ENCODE measurements at places on chromosomes 7 and 10. TPM values are rescaled to one million over a fixed set of nuclear protein-coding genes. Genes with fewer than 3 reads are reported as not detected.
A peak's percentile ranks its signal among the peaks of the same experiment; 100 is the strongest.

- peaks cover 6% of the 10 kb centered on the region for H3K27me3 ChIP-seq
- no peaks in the 10 kb centered on the region for H3K36me3 ChIP-seq
- H3K27ac ChIP-seq, result no peak overlapping the region
- no peak overlapping the region for H3K4me3 ChIP-seq
- peaks cover 2% of the 10 kb centered on the region for H3K4me1 ChIP-seq
Observed at GRCh38 chr10:132899751-132900065, 42.7 kb downstream of the CFAP46 start.

DNA sequence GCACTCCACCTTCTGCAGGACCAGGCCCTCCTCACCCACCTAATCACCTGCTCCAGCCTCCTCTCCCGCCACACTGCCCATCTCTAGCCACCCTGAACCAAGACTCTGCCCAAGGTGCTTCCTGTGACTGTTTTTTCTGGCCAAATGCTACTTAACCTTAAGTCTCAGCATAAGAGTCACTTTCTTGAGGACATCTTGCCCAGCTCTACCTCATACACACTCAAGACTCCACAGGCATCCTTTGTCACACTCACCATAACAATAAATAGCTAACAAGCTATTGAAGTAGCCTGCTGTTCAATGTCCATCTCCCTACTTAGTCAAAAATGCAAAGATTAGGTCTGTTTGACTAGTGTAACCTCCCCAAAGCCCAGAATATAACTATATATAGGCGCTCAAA is 455.4 kb upstream of the NFE2L3 start:
- H3K27me3 ChIP-seq, result peaks cover 2% of the 10 kb centered on the region
- H3K27ac ChIP-seq, result no peak overlapping the region
- no peak for DNase-seq
- no peaks in the 10 kb centered on the region for H3K36me3 ChIP-seq
- H3K4me3 ChIP-seq, result no peak overlapping the region

- H3K36me3 ChIP-seq, result peaks cover 1% of the 10 kb centered on the region
- H3K4me1 ChIP-seq, result peaks cover 41% of the 10 kb centered on the region
- no peak overlapping the region for H3K27ac ChIP-seq
- H3K4me3 ChIP-seq, result no peak overlapping the region
Observed at GRCh38 chr10:43284341-43284910, 17.6 kb upstream of the RASGEF1A start.

DNA sequence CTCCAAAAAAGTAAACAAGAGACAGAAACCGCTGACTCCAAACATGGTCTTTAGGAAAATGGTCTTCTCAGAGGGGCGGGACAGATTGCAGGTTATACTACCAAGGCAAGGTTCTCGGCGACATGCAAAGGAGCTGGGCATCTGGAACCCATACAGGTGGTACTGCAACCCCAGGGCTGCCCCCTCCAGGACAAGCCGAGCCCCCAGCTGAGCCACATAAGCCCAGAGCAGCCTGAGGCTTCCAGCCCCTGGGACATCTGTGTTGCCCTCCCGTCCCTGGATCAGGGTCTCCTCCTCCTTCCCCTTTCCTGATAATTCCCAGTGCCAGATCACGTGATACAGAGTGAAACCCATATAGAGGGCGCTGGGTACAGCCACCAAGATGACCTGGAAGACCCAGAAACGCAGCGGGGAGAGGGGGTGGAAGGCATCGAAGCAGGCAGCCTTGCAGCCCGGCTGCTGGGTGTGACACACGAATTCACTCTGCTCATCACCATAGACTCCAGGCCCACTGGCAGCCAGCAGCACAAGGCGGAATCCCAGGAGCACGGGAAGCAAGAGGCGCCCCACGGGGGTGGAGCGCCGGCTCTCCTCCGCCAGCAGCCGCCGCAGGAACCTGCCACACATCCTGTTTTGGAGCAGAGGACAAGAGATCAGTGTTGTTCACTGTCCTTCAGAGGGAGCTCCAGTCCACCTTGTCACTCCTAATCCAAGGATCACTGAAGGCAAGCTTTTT is at the start of gene GJC3:
Gene GJC3, minus strand, starts transcription at position 627 of the 736 bp plus-strand sequence. Its CDS starts 0 bp downstream, at position 627.
- H3K4me3 ChIP-seq, result peak within 1 kb of the TSS; percentile 62
- H3K4me1 ChIP-seq, result peaks cover 29% of the 10 kb centered on the region
- DNase-seq, result peak; percentile 60
- H3K27ac ChIP-seq, result peak within 1 kb of the TSS; percentile 73
- H3K36me3 ChIP-seq, result no peaks in the 10 kb centered on the region

DNA sequence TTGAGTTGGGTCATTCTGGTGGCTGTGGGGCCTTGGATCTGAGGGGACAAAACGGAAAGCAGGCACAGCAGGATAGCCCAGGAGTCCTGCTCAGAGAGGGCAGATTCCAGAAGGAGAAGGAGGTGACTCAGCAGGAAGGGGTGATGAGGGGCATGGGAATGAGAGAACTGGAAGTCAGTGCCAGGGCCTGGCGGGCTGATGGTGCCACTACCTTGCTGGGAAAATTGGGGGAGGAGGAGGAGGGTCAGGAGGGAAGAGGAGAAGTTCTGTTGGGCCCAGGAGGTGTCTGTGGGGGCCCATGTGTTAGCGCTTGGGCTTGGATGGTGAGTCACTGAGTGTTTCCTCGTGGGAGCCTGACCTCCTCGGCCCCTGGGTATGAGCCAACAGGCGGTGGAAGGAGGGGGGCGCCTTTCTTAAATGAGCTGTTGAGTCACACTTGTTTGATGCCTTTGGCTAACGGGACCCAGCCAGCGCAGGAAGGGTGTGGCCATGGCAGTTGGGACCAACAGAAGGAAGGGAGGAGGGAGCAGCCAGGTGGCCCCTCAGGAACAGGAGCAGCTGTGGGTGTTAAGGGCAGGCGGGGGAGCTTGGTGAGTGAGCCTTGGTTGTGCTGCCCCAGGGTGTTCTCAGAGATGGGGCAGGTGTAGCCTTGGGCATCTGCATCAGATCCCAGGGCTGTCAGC is 130.0 kb upstream of the BTBD16 start:
- no peak overlapping the region for H3K27ac ChIP-seq
- DNase-seq, result no peak
- H3K27me3 ChIP-seq, result no peaks in the 10 kb centered on the region
- H3K4me1 ChIP-seq, result no peaks in the 10 kb centered on the region
- no peaks in the 10 kb centered on the region for H3K36me3 ChIP-seq

GRCh38 chr10:130867446-130868194 is 443.9 kb downstream of the TCERG1L start:
- no peaks in the 10 kb centered on the region for H3K36me3 ChIP-seq
- H3K4me3 ChIP-seq, result no peak overlapping the region
- no peak for DNase-seq
- H3K27ac ChIP-seq, result no peak overlapping the region
- H3K4me1 ChIP-seq, result no peaks in the 10 kb centered on the region

DNA sequence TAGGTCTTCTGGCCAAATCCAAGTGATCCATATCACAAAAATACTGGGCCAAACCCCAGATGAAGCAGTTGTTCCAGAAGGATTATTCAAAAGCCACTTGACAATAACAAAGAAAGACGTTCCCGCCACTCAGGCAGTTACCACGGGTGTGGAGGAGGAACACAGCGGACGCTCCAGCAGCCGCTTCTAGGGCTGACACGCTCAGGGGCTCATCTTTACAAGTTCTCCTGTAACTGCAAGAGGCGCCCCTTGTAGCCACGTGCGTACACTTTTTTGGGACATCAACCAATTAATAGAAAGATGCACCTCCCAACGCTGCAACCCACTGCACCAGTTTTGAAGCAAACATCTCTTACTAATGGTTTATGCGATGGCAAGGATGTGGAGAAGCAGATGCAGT is 159.4 kb downstream of the GRID1 start:
- no peak overlapping the region for H3K27ac ChIP-seq
- no peak overlapping the region for H3K4me3 ChIP-seq
- H3K36me3 ChIP-seq, result no peaks in the 10 kb centered on the region
- DNase-seq, result no peak

GRCh38 chr7:75814407-75814947 is 871 bp upstream of the CCL24 start:
- no peaks in the 10 kb centered on the region for H3K27me3 ChIP-seq
- no peak overlapping the region for H3K4me3 ChIP-seq
- DNase-seq, result no peak
- no peak overlapping the region for H3K27ac ChIP-seq
- no peaks in the 10 kb centered on the region for H3K36me3 ChIP-seq

DNA sequence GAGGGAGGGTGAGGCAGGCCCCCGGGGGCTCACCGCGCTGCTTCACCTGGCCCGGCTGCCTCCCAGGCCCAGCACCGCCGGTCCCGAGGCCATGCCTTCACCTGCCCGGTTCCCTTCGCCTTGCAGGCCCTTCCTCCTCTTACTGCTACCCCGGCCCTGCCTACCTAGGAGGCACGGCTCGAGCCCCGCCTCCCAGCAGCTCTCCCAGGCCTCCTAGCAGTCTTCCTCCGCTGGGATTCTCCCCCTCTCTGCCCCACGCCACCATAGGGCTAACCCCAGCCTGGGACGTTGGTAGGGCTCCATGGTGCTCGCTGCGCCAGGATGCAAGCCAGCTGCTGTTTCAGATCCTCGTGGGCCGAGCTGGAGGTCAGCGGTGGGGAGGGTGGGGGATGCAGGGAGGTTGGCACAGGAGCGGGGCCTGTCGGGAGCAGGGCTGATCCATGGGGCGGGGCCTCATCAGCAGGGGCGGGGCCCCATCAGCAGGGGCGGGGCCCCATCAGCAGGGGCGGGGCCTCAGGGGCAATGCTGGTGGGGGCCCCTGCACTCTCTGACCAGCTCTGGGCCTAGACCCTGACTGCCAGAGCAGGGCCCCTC is 63.3 kb downstream of the RASGEF1A start:
- H3K27me3 ChIP-seq, result no peaks in the 10 kb centered on the region
- DNase-seq, result no peak
- no peak overlapping the region for H3K4me3 ChIP-seq
- H3K27ac ChIP-seq, result no peak overlapping the region
- no peaks in the 10 kb centered on the region for H3K36me3 ChIP-seq
- peaks cover 9% of the 10 kb centered on the region for H3K4me1 ChIP-seq

- H3K27me3 ChIP-seq, result no peaks in the 10 kb centered on the region
- no peaks in the 10 kb centered on the region for H3K36me3 ChIP-seq
- H3K27ac ChIP-seq, result no peak overlapping the region
- no peak overlapping the region for H3K4me3 ChIP-seq
- DNase-seq, result no peak
- no peaks in the 10 kb centered on the region for H3K4me1 ChIP-seq
Observed at GRCh38 chr10:66349726-66350125, 576.1 kb upstream of the LRRTM3 start.

DNA sequence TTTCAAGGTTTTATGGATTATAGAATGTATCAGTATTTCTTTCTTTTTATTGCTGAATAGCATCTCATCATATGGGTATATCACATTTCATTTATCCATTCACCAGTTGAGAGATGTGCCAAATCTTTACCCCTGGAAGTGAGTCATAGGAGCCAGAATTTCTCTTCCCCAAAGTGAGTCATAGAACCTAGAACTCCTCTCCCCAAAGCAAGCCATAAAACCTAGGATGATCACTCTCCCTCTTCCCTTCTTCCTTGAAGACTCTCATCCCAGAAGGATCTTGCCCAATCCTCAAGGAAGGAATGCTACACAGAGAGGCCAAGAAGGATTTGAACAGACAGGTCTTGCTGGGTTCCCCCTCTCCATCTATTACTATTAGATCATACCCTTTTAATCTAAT is 199.9 kb downstream of the EVX1 start:
- H3K36me3 ChIP-seq, result no peaks in the 10 kb centered on the region
- H3K27ac ChIP-seq, result no peak overlapping the region
- no peak for DNase-seq
- H3K27me3 ChIP-seq, result peaks cover 41% of the 10 kb centered on the region

- H3K4me1 ChIP-seq, result peaks cover 18% of the 10 kb centered on the region
- H3K36me3 ChIP-seq, result no peaks in the 10 kb centered on the region
- peaks cover 53% of the 10 kb centered on the region for H3K27me3 ChIP-seq
- H3K27ac ChIP-seq, result no peak overlapping the region
- H3K4me3 ChIP-seq, result no peak overlapping the region
- no peak for DNase-seq
Observed at GRCh38 chr10:101566333-101567164, 21.5 kb downstream of the POLL start.

DNA sequence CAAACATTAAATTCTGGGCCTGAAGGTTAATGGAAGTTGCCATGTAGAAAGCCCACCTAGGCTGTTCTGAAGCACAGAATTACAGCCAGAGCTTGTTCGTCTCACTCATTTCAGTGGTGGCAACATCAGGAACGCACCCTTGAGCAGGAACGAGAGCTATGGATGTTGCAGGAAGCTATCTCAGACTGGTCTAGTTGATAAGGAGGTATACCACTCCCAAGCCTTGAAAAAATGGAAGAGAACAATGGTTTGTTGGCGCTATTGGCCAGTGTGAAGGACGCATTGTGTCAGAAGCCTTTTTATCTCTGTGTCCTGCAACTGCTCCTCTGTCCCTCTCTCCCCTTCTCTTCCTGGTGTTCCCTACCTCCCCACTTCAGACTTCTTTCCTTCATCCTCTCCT is 60.9 kb upstream of the RAPGEF5 start:
- H3K27ac ChIP-seq, result no peak overlapping the region
- peaks cover 2% of the 10 kb centered on the region for H3K27me3 ChIP-seq
- H3K36me3 ChIP-seq, result no peaks in the 10 kb centered on the region
- no peak overlapping the region for H3K4me3 ChIP-seq

GRCh38 chr7:143288836-143289235 is 685 bp downstream of the CASP2 start:
- no peak for DNase-seq
- H3K27ac ChIP-seq, result peak overlapping the region; percentile 90
- H3K4me1 ChIP-seq, result peaks cover 64% of the 10 kb centered on the region
- peak overlapping the region; percentile 90 for H3K4me3 ChIP-seq
- no peaks in the 10 kb centered on the region for H3K27me3 ChIP-seq
- peaks cover 54% of the 10 kb centered on the region for H3K36me3 ChIP-seq

GRCh38 chr7:130814778-130815335 is 80.8 kb upstream of the KLF14 start:
- H3K27me3 ChIP-seq, result peaks cover 8% of the 10 kb centered on the region
- no peak overlapping the region for H3K4me3 ChIP-seq
- DNase-seq, result peak; percentile 19
- H3K36me3 ChIP-seq, result no peaks in the 10 kb centered on the region
- no peaks in the 10 kb centered on the region for H3K4me1 ChIP-seq

- peaks cover 43% of the 10 kb centered on the region for H3K4me1 ChIP-seq
- no peak for DNase-seq
- H3K27me3 ChIP-seq, result no peaks in the 10 kb centered on the region
- peaks cover 49% of the 10 kb centered on the region for H3K36me3 ChIP-seq
- H3K27ac ChIP-seq, result no peak overlapping the region
Observed at GRCh38 chr10:101785801-101786200, 2.6 kb upstream of the NPM3 start.

DNA sequence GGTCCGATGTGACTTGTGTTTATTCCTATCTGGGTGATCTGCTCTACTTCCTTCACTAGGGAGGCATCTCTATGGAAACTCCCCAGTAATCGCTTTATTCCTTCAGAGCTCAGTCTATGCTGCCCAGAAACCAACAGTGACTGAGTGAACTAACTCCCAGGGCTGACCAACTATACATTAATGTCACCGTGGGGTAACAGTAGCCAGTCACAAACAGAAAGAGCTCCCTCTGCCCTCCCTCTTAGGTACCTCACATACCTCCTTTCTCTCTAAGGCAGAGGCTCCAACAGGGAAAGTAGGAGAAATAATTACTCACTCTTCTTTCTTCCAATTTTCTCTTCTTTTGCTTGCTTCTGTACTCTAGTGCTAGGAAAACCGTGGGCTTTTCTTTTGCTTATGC is 855.0 kb downstream of the REEP3 start:
- no peaks in the 10 kb centered on the region for H3K4me1 ChIP-seq
- H3K36me3 ChIP-seq, result no peaks in the 10 kb centered on the region
- H3K27me3 ChIP-seq, result no peaks in the 10 kb centered on the region
- H3K27ac ChIP-seq, result no peak overlapping the region
- no peak for DNase-seq

Gene H2BK1
- total RNA-seq, result not detected

Gene ABCC2
- 1.0 TPM for total RNA-seq

Gene ZNF32
- 19.0 TPM for total RNA-seq

Measured in activated CD4-positive, alpha-beta T cell treated with anti-CD3 and anti-CD28 coated beads, Interleukin-2, amount 10 ng/mL, durations not matched to agents 7 days and 5 days (primary cell).